ENCODE measurements at places on chromosomes 4 and X.

DNA sequence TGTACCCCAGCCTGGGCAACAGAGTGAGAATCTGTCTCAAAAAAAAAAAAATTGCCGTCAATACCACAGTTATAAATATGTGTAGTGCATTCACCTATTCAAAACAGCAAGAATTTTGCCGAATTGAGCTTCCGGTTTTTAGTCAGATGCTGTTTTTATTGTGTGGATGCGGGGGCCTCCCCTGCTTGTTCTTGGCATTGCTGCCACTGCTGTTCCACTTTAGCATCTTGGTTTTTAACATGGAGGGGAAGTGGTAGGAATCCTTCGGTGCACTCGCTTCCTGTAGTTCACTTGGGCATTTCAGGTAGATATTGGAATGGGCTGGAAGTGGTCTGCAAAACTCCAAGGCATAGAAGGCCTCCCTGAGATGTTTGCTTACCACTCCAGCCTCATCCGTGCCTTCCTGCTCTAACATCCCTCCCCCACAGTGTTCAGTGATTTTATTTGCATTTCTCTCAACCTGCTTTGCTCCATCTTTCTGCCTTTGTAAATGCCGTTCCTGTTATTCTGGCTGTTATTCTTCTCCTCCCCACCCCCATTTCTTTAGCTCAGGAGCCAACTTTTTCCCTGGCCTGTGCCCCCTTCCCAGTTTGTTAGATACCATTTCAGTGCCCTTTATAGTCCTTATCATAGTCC, 25.5 kb downstream of the MOB1B start:
- DNase-seq: no peak

- no peak for DNase-seq
These were observed 3.5 kb upstream of the TIMP1 start for GRCh38 chrX:47578692-47579091.

GRCh38 chr4:78613522-78614321, 62.2 kb downstream of the ANXA3 start:
- DNase-seq: no peak

DNA sequence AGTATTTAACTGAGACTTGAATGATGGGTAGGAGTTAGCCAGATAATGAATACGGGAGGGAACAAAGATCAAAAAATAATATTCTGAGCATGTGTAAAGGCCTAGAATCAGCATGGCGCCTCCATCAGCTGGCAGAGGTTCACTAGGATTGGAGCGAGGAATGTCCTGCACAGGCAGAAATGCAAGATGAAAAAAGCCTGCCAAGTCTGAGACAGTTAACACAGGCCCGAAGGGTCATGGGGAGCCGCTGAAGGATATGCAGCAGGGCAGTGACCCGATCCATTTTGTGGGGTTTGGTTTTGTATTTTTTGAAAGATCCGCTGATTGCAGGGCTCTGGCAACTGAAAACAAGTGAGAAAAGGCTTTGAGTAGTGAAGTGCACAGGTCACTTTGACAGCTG, 40.1 kb downstream of the SMPX start:
- no peak for DNase-seq

- DNase-seq: no peak
These were observed 74.6 kb upstream of the AP1S2 start for GRCh38 chrX:15929194-15929593.

DNA sequence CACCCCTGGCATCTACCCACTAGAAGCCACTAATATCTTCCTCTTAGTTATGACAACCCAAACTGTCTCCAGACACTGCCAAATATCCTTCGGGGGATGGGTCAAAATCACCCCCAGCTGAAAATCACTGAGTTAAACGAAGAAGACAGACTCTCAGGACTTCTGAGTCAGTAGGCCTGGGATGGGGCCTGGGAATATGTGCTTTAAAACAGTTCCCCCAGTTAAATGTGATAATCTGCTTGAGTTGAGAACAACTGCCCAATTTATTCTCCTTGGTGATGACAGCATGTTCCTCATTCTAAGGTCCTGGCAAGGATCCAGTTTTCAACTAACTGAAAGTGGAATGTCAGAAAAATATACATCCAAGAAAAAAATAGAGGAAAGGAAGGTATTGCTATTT, 52.4 kb downstream of the CBLL2 start:
- DNase-seq: no peak

- DNase-seq: no peak
These were observed 14.4 kb upstream of the ZNF41 start for GRCh38 chrX:47497271-47497888.
